IMR-90 (cell line): ENCODE measurements at places on chromosomes 7 and 10. TPM values are rescaled to one million over a fixed set of nuclear protein-coding genes. Genes with fewer than 3 reads are reported as not detected.

Gene ACTL6B
- total RNA-seq: not detected in 2 replicates

Gene OR9A2
- total RNA-seq: not detected in 2 replicates

Gene SLC26A3
- not detected in 2 replicates for total RNA-seq

- H3K36me3 ChIP-seq: no peaks in the 10 kb centered on the region
- DNase-seq: peak; percentile 43
- H3K27ac ChIP-seq: peak overlapping the region; percentile 82
These were observed 220.3 kb downstream of the PHTF2 start for GRCh38 chr7:78018641-78019446.

DNA sequence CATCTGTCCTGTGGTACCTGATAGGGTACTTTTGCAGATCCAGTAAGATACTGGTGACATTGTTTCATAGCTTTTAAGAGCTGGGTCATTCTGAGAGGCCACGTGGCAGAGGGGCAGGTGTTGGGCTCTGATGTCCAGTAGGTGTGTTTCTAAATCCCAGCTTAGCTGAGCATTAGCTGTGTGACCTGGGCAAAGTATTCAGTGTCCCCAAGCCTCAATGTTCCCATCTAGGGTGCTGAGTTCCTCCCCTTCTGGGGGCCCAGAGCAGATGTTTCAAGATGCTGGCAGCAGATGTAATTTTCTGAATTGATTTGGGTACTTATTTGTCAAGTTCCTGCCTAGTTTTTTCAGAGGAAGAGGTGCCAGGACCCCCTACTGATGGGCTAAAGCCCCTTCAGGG, 52.9 kb downstream of the NEURL1 start:
- H3K4me1 ChIP-seq: peaks cover 3% of the 10 kb centered on the region; the same call in 1 of the 2 replicates
- DNase-seq: no peak
- H3K27me3 ChIP-seq: peaks cover 87% of the 10 kb centered on the region
- no peaks in the 10 kb centered on the region for H3K36me3 ChIP-seq

DNA sequence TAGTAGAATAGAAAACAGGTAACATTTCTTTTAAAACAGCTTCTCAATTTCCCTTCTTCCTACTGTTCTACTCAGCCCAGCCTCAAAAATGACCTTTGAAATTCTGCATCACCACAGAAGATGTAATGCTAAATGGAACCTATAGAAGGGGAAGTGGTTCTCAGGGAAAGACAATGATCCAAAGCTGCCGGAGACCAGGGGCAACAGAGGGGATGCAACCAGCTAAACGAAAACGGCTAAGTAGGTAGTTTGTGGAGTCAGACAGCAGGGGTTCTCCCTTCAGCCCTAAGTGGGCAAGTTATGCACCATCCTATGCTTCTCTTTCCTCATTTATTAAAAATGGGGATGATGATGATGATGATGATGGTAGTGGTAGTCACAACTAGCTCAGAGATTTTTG, 214.3 kb downstream of the ELMO1 start:
- no peak overlapping the region for H3K4me3 ChIP-seq
- DNase-seq: no peak
- no peaks in the 10 kb centered on the region for H3K4me1 ChIP-seq
- H3K27ac ChIP-seq: no peak overlapping the region
- H3K36me3 ChIP-seq: no peaks in the 10 kb centered on the region

GRCh38 chr7:48035967-48036478, 680 bp downstream of the C7orf57 start:
- peak overlapping the region; percentile 33 for H3K4me3 ChIP-seq
- H3K27me3 ChIP-seq: peaks cover 18% of the 10 kb centered on the region
- H3K36me3 ChIP-seq: no peaks in the 10 kb centered on the region
- no peak overlapping the region for H3K27ac ChIP-seq
